ENCODE measurements at places on chromosomes 5 and 9.

DNA sequence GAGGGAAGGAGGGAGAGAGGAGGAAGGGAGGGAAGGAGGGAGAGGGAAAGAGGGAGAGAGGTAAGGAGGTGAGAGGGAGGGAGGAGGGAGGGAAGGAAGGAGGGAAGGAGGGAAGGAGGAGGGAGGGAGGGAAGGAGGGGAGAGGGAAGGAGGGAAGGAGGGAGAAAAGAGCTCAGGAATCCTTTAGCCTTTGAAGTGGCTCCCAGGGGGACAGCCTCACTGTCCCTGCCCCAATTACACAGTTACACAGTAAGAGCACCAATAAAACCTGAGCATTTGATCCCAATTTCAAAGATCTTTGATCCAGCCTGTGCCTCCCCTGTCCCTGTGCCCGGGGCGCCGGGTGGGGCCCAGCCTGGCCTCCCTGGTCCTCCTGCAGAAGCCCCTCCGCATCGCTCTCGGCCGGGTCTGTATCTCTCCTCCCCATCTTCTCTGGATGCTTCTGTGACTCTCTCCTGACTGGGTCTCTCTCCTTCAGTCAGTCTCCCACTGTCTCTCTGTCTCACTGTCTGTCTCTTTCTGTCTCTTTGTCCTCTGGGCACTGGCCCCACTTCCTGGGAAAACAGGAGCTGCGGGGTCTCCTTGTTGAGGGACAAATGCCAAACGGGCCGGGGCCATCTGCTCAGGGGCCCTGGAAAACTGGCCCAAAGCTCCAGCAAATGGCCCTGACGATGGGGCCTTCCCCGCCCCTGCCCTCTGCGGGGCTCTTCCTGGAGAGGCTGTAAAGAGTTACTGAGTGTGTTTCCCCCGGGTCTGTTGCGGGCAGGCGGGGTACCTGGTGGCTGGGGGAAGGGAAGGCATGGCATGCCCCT is 54.2 kb upstream of the EGFL7 start:
- DNase-seq: no peak

- no peak for DNase-seq
Observed at GRCh38 chr9:133935328-133936005, 56.7 kb downstream of the VAV2 start.

GRCh38 chr5:179140293-179140692 is 80.1 kb downstream of the ZNF354C start:
- no peak for DNase-seq

DNA sequence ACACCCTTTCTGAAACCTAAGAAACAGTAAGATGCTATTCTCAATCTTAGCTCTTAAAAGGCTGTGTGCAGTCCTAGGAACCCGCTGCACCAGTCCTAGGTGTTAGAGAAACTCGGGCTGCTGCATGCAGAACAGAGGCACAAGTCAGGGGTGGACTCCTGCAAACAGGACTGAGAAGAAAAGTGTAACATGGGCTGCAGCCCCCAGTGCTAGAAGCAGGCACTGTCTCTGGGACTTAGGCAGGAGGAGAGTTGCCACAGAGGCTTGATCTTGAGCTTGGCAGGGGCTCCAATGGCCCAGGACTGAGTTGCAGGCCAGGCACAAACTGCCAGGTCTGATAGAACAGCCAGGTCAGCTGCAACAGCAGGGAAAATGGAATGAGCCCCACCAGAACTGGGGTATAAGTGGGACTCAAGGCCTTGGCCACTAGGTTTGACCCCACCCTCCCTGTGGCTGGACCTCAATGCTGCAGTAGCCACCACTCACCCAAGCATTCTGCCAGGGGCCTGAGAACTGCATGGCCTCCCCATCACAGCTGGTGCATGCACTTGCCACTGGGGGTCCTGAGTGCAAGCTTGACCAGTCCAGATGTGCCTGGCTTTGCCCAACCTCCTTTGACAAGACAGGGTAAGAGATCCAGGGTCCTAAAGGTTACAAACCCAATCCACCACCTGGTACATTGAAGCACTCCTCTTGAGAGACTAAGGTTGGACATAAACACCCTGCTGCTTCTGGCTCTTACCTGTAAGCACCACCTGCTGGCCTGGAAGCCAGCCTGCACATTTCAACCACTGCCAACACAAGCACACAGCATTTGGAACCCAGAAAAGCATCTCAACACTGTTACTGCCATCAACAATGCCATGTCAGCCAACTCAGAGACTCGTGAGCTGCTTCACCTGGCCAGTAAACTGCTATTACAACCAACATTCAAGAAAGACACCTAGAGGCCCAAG is 103.3 kb downstream of the FBXL17 start:
- no peak for DNase-seq

DNA sequence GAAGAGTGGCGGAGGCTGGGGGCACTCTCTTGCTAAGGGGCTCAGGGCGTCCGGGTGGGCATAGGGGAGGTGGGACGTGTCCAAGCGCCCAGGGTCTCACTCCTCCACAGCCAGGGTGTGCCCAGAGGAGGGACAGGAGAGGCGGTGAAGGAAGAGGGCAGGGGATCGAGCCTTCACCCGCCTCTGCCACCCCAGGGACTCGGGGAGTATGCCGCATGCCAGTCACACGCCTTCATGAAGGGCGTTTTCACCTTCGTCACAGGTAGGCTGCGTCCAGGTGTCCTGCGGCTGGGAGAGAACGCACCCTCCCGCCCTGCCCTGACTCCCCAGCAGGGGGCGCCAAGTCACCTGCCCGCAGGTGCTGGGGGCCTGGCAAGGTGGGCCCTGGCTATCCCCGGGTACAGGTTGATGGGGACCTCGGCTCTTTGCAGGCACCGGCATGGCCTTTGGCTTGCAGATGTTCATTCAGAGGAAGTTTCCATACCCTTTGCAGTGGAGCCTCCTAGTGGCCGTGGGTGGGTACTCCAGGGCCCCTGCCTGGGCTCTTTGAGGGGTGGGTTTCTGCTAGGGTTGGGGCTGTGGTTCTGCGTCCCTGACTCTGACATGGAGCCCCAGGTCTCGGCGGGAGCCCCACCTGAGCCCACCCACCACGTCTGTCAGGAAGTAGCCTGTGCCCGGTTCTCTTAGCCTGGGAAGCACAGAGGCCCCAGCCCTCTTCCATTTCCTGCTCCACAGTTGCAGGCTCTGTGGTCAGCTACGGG is 552 bp downstream of the TMEM141 start:
- peak; percentile 55 for DNase-seq

- no peak for DNase-seq
Observed at GRCh38 chr5:23864786-23865185, 357.4 kb downstream of the PRDM9 start.

GRCh38 chr5:55742778-55743177 is 4.9 kb downstream of the DDX4 start:
- DNase-seq: no peak

GRCh38 chr5:3362606-3362910 is 233.1 kb upstream of the IRX1 start:
- DNase-seq: no peak

- DNase-seq: no peak
Observed at GRCh38 chr5:27682600-27682999, 644.2 kb upstream of the CDH9 start.

GRCh38 chr9:37923118-37923795 is 19.3 kb upstream of the SLC25A51 start:
- no peak for DNase-seq

DNA sequence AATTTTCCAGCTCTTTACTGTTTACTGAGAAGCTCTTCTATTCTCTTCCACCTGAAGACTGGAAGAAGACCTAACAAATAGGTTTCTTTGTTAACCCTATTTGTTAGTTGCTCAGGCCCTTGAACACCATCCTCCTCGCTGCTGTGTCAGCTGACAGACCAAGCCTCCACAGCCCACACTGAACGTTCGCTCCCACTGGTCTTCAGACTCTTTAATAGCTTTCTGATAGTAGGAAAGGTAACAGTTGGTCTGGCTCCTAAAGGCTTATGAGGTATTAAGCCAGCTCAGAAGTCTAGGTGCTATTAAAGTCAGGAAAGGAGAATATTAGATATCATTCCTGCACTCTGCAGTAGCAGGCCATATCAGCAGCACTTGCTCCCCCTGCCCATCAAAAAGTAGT is 23.3 kb upstream of the F2R start:
- DNase-seq: no peak

- DNase-seq: no peak
Observed at GRCh38 chr5:135439231-135440205, 7.6 kb downstream of the DCANP1 start.

- no peak for DNase-seq
Observed at GRCh38 chr5:150043657-150044328, 42.6 kb downstream of the CSF1R start.

- DNase-seq: no peak
Observed at GRCh38 chr5:171693412-171693811, 92.2 kb upstream of the SMIM23 start.

GRCh38 chr5:181173420-181174342 is 26.3 kb downstream of the OR2V2 start:
- no peak for DNase-seq

GRCh38 chr5:93417490-93417889 is 163.5 kb downstream of the NR2F1-AS1 start:
- DNase-seq: no peak

DNA sequence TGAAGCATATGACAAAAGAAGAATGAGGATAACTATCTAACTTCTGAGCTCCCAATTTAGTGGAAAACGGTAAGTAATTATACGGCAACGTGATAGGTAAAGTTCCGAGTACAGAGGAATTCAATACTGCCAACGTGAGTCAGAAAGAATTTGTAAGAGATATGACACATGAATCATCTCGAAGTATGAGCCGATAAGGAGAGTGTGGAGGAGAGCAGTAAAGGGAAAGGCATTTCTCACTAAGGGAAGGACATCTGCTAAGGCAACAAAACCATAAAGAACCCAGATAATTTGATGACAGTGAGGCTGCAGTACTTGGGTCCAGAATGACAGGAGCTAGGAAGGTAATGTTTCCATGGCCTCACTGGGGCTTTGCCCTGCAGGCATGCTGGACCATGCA is 11.0 kb downstream of the MPDZ start:
- no peak for DNase-seq

GRCh38 chr9:126514037-126514821 is 99.5 kb upstream of the LMX1B start:
- DNase-seq: peak; percentile 56

DNA sequence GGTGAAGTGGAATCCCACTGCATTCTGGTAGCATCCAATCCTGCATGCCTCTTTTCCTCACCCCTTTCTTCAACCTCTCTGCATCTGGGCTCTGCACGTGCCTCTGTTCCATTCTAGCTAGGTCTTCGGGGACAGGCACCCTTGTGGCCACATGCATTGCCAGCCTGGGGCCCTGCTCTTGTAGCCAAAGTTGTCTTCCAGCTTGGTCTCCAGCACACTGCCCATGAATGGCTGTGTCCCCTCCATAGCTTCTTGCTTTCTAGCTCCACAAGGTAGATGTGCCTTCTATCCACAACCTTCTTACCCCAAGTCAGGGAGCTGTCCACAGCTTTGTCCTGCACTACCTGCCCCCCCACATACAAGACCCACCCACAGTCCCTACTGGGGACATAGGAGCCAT is 32.6 kb downstream of the ALG2 start:
- DNase-seq: no peak

DNA sequence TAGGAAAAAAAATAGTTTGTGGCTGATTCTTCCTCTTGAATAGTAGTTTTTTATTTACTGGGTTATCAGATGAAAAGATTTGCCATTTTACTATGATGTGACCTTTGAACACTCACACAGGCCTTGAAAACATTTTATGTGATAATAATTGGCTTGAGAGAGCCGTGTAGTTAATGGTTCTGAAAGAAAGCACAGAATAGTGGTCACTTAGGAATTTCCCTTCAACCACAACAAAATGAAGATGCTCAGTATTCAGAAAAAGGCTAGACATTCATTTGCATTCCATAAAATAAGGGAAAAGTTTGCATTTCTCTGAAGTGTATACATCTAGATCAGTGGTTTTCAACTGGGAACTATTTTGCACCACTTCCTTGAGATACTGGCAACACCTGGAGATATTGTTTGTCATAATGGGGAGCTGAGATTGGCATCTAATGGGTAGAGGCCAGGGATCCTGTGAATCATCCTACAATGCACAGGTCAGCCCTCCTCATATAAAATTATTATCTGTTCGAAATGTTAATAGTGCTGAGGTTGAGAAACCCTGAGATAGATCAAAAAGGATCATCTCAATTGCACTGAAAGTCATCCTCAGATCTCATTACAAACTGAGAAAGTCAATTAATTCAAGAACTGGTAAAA is 446.4 kb upstream of the CCNG1 start:
- DNase-seq: no peak

- no peak for DNase-seq
Observed at GRCh38 chr5:27494887-27495286, 456.5 kb upstream of the CDH9 start.

DNA sequence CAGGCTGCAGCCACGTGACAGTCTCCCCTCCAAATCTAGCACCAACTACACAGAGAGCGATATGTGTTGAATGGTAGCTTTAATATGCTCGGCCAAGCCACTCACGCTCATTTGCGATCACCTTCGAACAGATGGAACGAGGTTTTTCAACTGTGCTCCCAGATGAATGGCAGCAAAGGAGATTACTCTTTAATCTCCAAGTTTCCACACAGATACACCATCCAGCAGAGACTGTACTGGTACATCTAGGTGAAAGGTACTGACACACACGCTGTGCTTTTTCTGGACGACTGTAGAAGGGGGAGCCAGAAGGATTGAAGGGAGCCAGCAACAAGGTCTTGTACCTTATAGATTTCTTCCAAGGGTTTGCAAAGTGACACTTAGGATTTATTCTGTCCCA is 263.9 kb downstream of the NR3C1 start:
- DNase-seq: no peak

DNA sequence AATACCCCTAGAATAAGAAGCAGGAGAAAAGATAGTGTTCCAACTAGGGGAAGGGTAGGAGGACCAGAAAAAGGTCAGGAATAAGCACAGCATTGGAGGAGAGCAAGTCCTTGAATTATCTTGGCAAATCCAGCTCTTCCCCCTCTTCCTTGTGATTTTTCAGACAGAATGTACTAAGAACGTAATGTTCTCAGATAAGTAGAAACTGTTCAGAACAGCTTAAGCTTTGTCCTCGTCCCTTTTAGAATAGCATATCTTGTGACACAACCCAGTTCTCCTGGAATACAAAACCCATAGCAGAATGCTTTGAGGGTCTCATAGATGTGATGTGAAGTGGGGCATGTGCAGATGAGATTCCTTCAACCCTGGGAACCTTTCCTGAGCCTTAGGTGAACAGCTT is 97.4 kb downstream of the EMB start:
- DNase-seq: no peak

- DNase-seq: no peak
Observed at GRCh38 chr5:110969502-110969901, 102.0 kb upstream of the TSLP start.

Measured in activated effector memory CD4-positive, alpha-beta T cell treated with Interleukin-2 at 50 U/mL for 16 hours (primary cell).